Effector CD4-positive, alpha-beta T cell (primary cell): ENCODE measurements at places on chromosomes 6 and 20.
A peak's percentile ranks its signal among the peaks of the same experiment; 100 is the strongest.

DNA sequence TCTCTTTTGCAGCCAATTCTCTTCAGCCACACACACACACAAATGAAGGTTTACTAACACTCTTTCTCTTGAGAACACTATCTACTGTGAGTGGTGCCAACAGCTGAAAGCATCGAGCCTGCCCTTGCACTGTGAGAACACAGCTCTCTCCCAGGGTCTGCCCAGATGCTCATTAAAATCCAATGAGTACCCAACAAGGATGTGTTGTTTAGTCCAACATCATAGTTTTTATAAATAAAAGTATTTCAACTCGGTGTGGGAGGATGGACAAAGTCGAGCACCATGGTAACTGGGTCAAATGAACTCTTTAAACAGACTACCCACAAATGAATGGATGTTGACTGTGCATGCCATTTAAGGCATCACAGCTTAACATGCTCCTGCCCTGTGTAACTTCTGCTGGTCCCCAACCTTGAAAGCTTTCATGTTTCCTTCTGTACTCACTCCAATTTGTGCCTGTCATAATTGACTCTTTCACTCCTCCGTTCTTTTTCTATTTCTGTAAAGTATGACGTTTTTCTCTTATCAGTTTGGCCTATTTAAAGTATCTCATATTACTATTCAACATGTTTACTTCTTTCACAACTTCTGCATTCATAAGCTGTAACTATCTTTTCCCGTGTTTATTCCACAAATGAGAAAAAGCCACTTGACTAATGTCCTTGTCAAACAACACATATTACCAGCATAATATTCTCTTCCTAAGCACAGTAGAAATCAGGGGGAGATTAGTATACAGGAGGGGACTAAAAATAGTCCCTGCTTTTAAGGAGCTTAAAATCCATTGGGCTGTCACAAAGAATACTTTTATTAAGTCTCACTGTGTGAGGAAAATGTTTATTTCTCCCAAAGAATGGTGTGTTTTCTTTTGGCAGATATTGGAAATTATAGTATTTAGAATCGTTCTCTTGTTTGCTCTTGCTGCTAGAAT is 215.4 kb downstream of the RFPL4B start:
- no peak for DNase-seq

DNA sequence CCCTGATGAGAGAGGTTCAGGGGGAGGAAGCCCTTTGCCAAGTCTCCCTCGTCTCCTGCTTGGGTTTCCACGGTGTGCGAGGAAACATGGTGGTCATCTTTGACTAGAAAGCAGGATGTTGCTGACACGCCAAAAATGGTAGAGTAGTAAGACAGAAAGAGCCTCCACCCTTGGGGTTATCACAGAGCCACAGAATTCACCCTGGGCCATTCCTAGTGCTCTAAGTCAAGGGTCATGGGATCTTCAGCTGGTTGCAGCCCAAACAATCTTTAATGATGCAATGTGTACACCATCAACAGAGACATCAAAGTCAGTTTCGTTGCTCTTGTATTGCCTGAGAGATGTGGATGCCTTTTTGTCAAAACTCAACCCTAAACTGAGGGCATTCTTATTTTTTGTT is 201.9 kb downstream of the LY86 start:
- DNase-seq: no peak

GRCh38 chr20:10508060-10508459 is 73.0 kb downstream of the SLX4IP start:
- DNase-seq: no peak

- no peak for DNase-seq
Observed at GRCh38 chr6:29705389-29706231, 17.6 kb upstream of the HLA-F start.

- DNase-seq: no peak
Observed at GRCh38 chr6:35248300-35248699, 11.2 kb upstream of the ZNF76 start.

- no peak for DNase-seq
Observed at GRCh38 chr6:5278565-5279120, 17.3 kb downstream of the FARS2 start.

GRCh38 chr6:12490904-12491571 is 200.9 kb downstream of the EDN1 start:
- DNase-seq: no peak

DNA sequence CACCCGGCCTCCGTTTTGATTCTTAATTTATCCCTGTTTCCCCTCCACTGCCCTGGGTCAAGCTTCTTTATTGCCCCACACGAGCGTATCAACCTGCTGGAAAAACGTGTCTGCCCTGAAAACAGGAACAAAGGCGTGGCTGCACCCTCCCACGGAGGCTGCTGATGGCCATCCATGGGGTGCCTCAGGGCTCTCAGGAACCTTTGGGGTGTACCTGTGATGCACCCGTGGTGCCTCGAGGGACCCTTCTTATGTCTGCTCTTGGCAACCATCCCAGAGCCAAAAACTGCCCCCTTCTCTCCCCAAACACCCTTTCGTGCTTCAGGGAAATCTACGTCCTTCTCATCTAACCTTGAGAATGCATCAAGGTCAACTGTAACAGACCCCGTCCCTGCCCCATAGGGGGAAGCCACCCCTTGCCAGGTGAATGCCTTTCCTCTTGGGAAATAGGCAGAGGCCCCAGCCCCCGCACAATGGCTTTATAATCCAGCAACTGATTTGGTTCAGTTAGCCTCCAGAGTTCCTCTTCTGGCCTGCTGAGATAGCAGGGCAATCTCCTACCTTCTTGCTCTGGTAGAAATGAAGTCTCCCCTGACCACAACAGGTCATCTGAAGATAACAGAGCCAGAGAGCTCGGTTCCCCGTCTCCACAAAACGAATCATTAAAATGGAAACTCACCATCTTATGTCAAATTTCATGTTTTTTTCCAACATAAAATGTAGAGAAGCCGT is 29.4 kb downstream of the PSMG4 start:
- no peak for DNase-seq

DNA sequence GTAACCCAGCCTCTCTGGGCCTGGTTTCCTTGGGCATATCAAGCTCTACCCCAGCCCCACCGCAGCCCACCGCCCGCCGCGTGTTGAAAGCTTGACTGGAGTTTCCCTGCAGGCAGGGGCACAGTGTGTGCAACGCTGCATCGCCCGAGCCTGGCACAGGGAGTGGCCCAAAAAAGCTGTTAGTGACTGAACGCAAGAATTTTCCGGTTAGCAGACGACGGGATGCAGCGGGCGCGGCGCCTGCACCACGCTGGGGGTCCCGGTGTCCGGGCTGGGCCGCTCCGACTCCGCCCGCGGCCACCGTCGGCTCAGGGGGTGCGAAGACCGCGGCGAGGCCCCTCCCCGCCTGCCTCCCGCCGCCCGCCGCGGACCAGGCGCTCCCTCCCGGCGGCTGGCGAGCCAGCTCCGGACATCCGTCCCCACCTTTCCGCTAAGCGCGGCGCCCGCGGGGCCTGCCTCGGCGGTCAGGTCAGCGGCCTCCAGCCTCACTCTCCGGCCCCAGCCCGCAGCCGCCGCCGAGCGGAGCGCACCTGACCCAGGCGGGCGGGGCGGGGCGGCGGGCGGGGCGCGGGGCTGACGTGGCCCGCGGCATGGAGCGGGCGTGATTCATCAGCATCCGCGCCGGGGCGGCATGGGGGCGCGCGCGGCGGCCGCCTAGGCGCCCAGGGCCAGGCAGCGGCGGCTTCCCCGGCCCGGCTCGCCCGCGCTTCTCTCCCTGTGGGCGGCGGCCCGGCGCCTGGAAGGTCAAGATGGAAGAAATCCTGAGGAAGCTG is at the start of gene ARFGEF3:
ARFGEF3 (plus strand) TSS at position 602 of the 773 bp plus-strand sequence; CDS start at position 750, 148 bp downstream.
- DNase-seq: peak; percentile 23

DNA sequence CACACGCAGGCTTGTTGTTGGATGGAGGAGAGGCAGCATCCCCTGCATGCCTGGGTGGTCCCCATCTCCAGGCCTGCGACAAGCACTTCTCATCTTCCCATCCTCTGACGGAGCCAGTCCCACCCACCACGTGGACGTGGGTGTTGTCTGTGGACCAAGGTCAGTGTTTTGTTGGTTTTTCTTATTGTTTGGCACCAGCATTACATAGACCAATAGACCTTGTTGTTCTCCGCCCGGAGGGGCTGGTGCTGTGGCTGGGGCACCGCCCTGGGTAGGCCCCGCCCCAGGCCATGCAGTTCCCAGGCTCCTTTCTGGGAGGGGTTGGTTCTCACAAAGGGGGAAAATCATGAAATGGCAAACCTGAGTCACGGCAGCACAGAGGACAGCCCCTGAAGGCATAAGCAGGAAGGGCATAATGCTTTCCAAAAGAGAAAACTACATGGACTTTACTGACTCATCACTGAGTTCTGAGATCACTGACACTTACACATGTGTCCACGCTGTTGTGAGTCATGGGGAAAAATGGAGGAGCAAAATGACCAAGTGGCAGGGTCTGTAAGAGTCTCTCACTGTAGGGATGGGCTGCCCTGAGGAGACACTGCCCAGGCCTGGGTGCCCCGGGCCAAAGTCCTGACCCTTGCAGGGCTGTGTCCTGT is 90.8 kb downstream of the THBS2 start:
- no peak for DNase-seq
